Immature natural killer cell (primary cell): ENCODE measurements at places on chromosomes 3 and 15.

DNA sequence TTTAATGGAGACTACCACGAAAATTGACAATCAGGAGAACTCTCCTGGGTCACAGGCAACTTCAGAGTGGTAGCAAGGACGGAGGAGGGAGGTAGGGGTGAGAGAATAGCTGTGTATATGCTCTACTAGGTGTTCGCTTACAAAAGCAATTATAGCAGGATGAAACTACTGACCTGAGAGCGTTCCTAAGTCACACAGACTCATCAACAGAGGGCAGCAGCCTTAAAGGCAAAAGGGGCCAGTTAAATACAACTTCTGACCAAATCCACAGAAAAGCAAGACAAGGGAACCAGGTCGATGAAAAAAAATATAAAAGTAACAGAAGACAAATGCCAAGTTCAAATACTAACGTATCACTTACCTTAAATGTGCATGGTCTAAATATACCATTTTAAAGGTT, 894.6 kb downstream of the PLOD2 start:
- H3K4me3 ChIP-seq = no peak overlapping the region
- no peak overlapping the region for H3K27ac ChIP-seq
- no peaks in the 10 kb centered on the region for H3K27me3 ChIP-seq
- no peak for DNase-seq
- no peaks in the 10 kb centered on the region for H3K4me1 ChIP-seq

GRCh38 chr3:190209533-190209932, 88.8 kb upstream of the P3H2 start:
- no peak overlapping the region for H3K4me3 ChIP-seq
- H3K36me3 ChIP-seq = no peaks in the 10 kb centered on the region
- H3K27ac ChIP-seq = no peak overlapping the region
- H3K4me1 ChIP-seq = no peaks in the 10 kb centered on the region

DNA sequence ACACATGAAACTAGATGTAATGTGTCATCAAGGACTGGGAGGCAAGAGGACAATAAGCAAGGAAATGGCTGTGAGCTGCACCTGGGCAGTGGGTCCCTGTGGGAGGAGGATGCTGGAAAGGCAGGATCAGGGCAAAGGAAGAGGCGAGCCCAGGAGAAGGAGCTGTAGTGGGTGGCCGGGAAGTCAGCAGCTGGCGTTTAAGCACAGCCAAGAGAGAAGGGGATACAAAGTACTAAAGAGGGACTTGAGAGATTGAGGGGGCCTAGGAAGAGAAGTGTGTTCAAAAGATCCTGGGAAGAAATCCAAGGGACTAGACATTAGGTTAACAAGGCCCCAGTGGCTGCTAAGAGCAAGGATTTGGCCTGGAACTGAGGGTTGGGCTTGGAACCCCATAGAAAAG, 188.5 kb upstream of the SLC24A5 start:
- no peaks in the 10 kb centered on the region for H3K27me3 ChIP-seq
- H3K4me3 ChIP-seq = no peak overlapping the region
- no peak overlapping the region for H3K27ac ChIP-seq
- no peaks in the 10 kb centered on the region for H3K36me3 ChIP-seq

DNA sequence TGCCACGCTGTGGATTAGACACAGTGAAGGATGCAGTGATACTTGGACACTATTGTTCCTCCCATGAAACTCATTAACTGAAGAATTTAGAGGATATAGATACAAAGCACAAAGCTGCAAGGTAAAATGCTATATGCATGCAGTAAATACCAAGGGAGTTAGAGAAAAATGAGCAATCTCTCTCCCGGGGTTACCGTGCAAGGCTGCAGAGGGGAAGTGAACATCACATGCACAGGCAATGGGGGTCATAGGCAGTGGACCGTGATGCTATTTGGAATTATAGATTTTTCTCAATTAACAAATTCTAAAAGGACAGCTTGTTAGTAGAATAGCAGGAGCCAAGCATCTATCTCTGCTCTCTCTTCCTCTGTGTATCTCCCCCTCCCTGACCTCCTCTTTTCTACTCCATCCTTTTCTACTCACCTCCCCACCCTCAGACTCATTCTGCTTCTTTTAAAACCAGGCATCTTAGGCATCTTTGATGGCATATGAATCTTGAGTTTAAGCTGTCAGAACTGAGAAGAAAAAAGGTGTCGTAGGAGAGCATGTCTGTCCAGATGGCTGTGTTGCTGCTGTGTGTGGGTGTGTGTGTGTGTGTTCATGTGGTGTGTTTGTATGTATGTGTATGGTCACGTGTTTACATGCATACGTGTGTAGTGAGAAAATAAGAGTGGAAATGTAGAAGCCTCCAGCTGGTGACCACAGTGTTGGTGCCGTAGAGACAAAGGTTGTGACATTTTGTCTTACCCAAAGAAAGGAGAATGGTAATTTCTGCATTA, 339.0 kb downstream of the EPHB1 start:
- H3K36me3 ChIP-seq = no peaks in the 10 kb centered on the region
- H3K27me3 ChIP-seq = no peaks in the 10 kb centered on the region
- H3K4me1 ChIP-seq = no peaks in the 10 kb centered on the region
- H3K4me3 ChIP-seq = no peak overlapping the region
- no peak overlapping the region for H3K27ac ChIP-seq

GRCh38 chr15:55277116-55277564, 12.5 kb downstream of the RAB27A start:
- H3K27me3 ChIP-seq = peaks cover 2% of the 10 kb centered on the region
- H3K4me1 ChIP-seq = peaks cover 96% of the 10 kb centered on the region
- peak overlapping the region; percentile 99 for H3K27ac ChIP-seq
- peak; percentile 80 for DNase-seq
- peak overlapping the region; percentile 88 for H3K4me3 ChIP-seq

GRCh38 chr3:10474275-10474646, 31.1 kb downstream of the ATP2B2 start:
- no peaks in the 10 kb centered on the region for H3K36me3 ChIP-seq
- no peak overlapping the region for H3K4me3 ChIP-seq
- H3K27me3 ChIP-seq = peaks cover 14% of the 10 kb centered on the region

DNA sequence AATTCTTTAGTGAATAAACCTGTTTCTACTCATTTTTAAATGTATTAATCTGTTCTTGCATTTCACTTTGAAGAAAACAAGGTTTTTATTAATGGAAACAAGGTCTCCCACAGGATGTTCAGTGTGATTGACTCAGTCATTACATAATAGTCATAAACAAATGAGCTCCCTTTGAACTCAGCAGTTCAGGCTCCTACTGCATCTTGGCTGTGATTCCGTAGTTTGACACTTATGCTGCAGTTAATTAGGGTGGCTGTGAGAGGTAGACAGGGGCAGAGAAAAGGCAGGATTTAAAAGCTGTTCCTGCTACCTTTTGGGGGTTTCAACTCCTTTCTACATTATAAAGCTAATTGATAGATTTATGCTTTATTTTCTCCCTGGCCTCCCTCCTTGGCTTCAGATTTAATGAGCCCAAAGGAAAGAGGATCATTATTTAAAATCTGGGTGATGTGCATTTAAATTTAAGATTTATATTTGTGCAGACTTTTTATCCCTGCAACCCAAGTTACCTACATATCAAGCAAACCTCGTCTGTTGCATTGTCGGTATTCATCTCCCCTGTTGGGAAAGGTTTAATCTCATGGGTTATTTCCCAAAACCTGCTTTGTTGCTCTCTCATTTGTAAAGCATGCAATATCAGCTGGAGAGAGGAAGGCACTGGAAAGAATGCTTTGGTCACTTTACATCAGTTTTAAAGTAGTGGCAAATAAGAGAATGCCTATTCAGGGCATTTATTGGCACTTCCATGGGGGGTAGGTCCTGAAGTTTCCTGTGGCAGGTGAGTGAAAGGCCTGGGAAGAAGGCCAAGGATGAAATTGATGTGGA, 345.0 kb upstream of the NR2E3 start:
- H3K4me3 ChIP-seq = no peak overlapping the region
- H3K27me3 ChIP-seq = peaks cover 7% of the 10 kb centered on the region
- H3K4me1 ChIP-seq = no peaks in the 10 kb centered on the region
- no peak overlapping the region for H3K27ac ChIP-seq
- DNase-seq = no peak

DNA sequence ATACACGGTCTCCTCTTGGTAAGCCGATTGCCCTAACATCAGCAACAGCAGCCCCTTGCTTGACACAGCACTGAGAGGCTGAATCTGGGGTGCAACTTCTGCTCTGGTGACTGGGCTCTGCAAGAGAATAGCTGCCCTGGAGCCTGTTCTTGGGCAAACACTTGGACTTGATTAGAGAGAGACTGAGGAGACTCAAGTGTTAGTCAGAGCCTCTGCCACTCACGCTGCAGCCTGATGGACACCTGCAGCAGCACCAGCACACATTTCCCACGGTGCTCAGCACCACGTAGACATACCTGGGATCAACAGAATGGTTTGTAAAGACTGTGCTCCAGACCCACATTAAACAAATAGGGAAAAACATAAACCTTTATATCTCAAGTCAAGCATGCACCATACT, 35.8 kb upstream of the UMPS start:
- H3K27me3 ChIP-seq = no peaks in the 10 kb centered on the region
- H3K4me1 ChIP-seq = peaks cover 2% of the 10 kb centered on the region
- H3K27ac ChIP-seq = no peak overlapping the region
- H3K4me3 ChIP-seq = no peak overlapping the region

DNA sequence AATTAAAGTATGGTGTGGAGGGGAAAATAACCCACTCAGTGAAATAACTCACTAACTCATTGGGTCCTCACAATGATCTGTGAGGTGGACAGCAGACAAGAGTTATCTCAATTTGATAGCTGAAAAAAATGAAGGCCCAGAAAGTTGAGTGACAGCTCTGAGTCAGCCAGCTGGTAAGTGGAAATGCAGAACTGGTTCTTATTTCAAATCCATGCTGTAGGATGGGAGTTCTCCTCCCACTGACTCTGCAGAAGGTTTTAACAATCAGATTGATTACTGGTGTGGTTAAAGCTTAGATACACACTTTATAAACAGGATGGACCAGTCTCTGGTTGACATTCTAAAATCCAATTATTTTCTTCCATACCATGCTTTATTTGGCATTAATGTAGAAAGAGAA, 87.0 kb upstream of the LMOD3 start:
- peaks cover 9% of the 10 kb centered on the region for H3K36me3 ChIP-seq
- DNase-seq = no peak
- no peaks in the 10 kb centered on the region for H3K27me3 ChIP-seq
- H3K4me3 ChIP-seq = no peak overlapping the region
- H3K27ac ChIP-seq = no peak overlapping the region

- no peak overlapping the region for H3K27ac ChIP-seq
- no peak for DNase-seq
- peak overlapping the region; percentile 2 for H3K4me3 ChIP-seq
- H3K27me3 ChIP-seq = peaks cover 8% of the 10 kb centered on the region
- peaks cover 18% of the 10 kb centered on the region for H3K4me1 ChIP-seq
These were observed 2.0 kb downstream of the PDIA5 start for GRCh38 chr3:123068601-123069381.

GRCh38 chr15:101523560-101523940, 34.0 kb upstream of the PCSK6 start:
- no peak for DNase-seq
- peaks cover 14% of the 10 kb centered on the region for H3K4me1 ChIP-seq
- no peak overlapping the region for H3K4me3 ChIP-seq
- no peak overlapping the region for H3K27ac ChIP-seq
- peaks cover 3% of the 10 kb centered on the region for H3K27me3 ChIP-seq
- peaks cover 10% of the 10 kb centered on the region for H3K36me3 ChIP-seq

DNA sequence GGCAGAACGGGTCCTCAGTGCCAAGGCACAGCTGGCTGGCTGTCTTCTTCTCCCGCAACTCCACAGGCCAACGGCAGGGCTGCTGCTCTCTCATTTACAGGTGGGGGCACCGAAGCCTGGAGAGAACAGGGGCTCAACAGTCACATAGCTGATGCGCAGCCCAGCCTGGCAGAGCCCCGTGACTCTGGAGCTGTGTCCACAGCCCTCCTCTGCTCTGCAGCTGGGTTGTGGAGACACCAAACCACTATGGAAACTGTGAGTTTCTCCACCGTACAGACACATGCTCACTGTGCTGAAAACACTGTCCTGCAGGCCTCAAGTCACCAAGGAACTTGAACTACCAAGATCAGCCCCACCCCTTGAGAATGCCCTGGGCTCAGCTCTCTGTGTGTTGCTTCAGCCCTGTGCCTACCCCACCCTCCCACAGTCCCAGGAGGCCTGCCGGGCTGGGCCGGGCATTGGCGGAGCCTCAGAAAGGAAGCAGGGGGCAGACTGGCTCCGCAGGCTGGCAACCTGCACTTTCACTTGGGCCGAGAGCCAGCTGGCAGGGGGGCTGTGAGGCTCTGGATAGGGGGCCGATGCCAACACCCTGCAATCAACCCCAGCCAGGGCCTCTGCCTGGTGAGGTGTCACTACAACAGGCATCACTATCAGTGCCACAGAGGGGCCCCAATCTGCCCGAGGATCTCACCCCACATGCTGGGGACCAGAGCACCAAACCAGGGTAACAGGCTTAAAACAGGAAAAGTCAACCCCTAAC, 113.7 kb upstream of the RPL32 start:
- DNase-seq = peak; percentile 37
- H3K4me1 ChIP-seq = peaks cover 80% of the 10 kb centered on the region
- H3K36me3 ChIP-seq = no peaks in the 10 kb centered on the region
- H3K4me3 ChIP-seq = peak overlapping the region; percentile 66
- no peaks in the 10 kb centered on the region for H3K27me3 ChIP-seq
- H3K27ac ChIP-seq = peak overlapping the region; percentile 72

DNA sequence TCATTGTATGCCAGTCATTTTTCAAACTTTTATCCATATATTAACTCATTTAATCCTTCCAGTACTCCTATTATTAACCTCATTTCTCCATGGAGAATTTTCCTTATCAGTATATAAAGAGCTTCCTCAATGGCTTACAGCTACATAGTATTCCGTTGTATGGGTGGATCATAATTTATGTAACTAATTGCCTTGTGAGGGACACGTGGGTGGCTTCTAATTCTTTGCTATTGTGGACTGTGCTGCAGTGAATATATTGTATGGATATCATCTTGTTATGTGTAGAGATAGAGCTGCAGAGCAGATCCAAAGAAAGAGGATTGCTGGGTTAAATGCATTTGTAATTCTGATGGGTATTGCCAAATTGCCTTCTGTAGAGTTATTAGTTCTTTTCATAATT, 25.2 kb downstream of the PML start:
- H3K4me1 ChIP-seq = peaks cover 17% of the 10 kb centered on the region
- H3K27ac ChIP-seq = no peak overlapping the region
- H3K4me3 ChIP-seq = no peak overlapping the region
- peaks cover 2% of the 10 kb centered on the region for H3K27me3 ChIP-seq
- H3K36me3 ChIP-seq = peaks cover 6% of the 10 kb centered on the region
- no peak for DNase-seq

DNA sequence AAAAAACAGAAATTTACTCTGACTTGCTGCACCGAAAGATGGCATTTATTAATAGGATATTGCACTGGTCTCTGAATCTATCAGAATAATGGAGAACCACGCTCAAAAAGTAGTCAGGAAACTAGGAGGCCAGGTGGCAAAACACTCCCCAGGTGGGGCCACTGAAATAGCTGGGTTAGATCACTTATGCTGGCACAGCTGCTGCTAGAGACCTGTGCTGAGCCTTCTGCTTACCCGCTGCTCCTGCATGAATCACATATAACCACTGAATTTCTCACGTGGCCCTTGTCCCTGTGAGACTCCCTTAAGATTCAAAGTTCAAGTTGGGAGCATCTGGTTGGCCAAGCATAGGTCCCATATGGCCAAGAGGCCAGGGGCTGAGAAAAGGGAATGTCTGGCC, 66.0 kb upstream of the OXTR start:
- no peak for DNase-seq
- no peaks in the 10 kb centered on the region for H3K4me1 ChIP-seq
- H3K36me3 ChIP-seq = no peaks in the 10 kb centered on the region

- no peak overlapping the region for H3K27ac ChIP-seq
- DNase-seq = no peak
- H3K36me3 ChIP-seq = no peaks in the 10 kb centered on the region
- H3K4me1 ChIP-seq = no peaks in the 10 kb centered on the region
- H3K27me3 ChIP-seq = peaks cover 5% of the 10 kb centered on the region
These were observed 21.4 kb downstream of the CHDH start for GRCh38 chr3:53824795-53825194.

GRCh38 chr15:61528581-61528910, 299.4 kb upstream of the RORA start:
- no peak for DNase-seq
- no peak overlapping the region for H3K4me3 ChIP-seq
- no peaks in the 10 kb centered on the region for H3K4me1 ChIP-seq
- H3K36me3 ChIP-seq = no peaks in the 10 kb centered on the region
- no peak overlapping the region for H3K27ac ChIP-seq
